ENCODE measurements at places on chromosomes 3 and 15. TPM values are rescaled to one million over a fixed set of nuclear protein-coding genes. Genes with fewer than 3 reads are reported as not detected.

DNA sequence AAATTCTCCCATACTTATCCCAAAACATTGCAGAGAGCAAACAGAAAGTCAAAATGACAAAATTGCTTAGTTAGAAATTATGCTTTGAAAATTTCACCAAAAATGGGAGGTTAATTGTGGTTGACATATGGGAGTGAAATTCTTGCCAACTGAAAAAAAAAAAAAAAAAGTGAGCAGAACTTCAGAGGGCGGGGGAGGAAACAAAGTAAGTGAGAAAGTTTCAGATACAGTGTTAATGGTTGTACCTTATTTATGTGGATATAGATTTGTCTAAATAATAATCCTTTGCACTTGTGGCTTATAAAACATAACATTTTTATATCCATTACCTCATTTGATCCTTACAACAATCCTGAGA is 91.5 kb upstream of the RAP2B start:
- peak; percentile 44 for DNase-seq

DNA sequence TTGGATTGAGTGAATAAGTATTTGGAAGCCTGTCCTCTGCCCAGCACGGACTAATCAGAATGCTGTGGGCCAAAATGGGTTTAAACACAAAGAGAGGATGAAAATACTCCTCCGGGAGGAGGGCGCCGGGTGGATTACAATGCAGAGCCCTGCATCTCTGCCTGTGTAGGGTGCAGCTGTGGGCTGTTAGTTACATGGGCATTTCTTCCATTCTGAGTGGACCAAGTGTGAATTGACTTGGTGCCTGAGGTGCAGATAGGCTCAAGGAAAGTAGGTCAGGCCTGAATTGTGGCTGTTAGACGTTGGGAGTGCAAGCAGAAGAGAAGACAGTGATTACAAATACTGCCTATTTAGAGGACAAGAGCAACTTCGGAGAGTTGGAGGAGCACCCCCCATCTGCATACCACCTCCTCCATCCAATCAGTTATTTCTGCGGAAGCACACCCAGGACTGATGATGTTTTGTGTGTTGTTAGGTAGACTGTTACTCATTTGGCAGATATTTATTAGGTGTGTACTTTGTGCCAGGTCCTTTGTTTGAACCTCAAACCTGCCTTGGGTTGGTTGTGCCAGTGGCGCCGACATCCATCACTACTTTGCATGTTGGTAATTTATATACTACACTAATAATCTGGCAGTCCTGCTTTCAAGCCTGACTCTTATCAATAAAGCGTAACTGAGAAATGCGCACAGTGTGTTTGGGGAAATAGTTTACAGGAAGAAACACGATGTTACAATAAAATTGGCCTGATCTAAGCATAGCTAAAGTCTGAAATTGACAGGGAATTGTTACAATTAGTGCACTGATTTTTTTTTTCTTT is 33.0 kb downstream of the PTPRG start:
- DNase-seq = peak; percentile 11

- DNase-seq = no peak
Measured at GRCh38 chr15:68787609-68788263, 33.0 kb downstream of the ANP32A start.

DNA sequence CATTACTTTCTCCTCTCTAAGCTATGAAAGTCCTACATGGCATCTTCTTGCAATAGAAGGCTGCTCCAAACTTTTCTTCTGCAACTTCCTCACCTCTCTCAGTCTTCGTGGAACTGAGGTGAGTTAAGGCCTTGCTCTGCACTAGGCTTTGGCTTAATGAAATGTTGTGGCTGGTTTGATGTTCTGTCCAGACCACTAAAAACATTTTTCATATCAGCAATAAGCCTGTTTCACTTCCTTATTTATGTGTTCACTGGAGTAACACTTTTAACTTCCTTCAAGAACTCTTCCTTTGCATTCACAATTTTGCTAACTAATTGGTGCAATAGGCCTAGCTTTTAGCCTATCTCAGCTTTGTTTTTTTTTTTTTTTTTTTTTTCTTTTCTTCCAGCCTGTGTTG is 335.3 kb upstream of the NECTIN3 start:
- DNase-seq = no peak

DNA sequence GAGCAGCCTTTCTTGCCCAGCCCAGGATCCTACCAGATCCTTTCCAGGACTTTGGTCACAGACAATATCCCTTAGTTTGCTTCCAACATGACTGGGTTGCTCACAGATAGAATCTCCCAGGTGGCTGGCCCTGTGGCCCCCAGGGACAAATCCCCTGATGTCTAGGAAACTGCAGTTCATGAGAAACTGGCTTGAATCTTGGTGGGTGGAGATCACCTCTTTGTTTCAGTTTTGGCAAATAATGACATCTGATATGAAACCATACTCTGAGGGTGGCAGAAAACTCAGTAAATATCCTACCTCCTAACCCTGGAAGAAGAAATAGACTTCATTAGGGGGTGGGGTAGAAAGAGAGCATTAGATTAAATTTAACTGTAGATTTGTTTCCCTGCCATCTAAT is 44.1 kb upstream of the PFN2 start:
- no peak for DNase-seq

Gene CCDC39
- not detected for polyA plus RNA-seq

DNA sequence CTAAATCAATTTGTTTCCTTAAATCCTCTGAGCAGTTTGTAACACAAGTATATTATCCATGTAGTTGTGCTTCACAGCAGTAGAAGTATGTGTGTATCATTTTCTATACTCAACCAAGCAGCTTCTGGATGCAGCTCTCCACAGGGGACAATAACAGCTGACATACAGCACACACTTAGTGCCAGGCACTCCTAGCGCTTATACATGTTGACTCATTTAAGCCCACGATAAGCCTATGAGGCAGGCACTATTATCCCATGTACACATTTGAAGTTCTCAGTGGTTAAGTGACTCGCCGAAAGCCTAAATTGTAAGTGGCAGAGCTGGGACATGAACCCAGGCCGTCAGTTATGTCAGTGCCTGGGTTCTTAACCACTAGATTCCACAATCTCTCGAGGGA is 20.3 kb upstream of the LPP start:
- peak; percentile 68 for DNase-seq

DNA sequence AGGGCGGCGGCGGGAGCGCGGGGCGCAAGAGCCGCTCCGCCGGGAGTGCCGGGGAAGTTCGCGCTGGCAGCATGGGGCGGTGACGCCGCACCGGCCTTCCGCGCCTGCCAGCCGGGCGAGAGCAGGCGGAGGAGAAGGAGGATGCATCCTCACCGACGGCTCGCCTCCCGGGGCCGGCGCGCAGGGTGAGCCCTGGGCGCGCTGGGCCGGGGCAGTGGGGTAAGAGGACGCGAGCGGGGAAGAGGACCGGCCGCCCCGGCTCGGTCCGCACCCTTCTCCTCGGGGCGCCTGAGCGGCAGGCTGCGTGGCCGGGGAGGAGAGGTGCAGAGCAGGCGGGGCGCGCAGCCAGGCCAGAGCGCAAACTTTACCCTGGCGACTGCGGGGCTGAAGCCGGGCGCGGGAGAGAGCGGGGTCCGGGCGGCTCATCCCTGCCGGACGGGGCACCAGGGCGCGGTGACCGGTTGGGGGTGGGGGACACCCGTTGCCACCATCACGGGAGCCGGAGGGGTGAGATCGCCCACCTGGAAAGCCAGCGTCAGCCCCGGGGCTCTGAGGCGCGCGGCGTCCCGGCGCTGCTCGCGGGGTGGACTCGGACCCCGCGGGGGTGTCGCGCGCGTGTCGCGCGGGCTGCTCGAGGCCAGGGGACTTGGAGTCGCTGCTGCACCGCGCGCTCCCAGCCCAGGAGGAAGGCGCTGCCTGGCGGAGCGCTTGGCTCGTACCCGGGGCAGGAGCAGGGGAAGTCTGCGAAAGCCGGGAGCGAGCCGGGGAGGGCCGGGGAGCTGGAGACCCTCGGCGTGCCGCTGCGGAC is 542 bp downstream of the GABRA5 start:
- DNase-seq = peak; percentile 41

DNA sequence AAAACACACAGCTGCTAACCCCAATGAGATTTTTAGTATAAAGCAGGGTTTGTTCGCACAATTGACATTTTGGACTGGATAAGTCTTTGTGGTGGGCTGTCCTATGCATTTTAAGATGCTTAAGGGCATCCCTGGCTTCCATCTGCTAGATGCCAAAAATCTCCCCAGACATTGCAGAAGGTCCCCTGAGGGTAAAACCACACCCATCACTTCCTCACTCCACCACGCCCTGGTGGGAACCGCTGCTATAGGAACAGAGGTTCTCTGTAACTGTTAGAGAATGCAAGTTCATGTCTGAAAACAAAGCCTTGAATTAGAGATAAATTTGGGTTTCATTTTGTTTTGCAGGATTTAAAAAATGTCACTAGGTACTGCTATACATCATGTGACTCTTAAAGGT is 67.7 kb downstream of the ARHGEF26 start:
- no peak for DNase-seq

DNA sequence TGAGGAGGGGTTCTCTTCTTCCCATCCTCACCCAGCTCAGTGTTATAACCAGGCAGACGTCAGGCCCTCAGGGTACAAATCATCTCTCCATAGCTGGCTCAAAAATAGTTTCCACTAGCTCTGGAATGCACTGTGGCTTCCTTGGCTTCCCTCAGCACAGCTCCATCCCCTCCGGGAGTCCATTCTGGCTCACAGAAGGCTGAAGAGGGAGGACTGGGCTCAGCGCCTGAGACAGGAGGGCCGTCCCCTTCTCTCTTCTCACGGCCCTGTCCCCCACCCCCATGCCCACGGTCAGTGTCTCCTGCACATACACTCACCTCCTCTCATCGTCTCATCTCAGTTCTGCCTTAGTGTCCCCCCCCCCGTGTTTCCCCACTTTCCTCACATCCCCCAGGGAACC is 50.1 kb downstream of the UMPS start:
- DNase-seq = peak; percentile 93

Measured in GM23248 (cell line).